ENCODE measurements at places on chromosomes 2 and 18.

GRCh38 chr2:75416420-75417342 lies 144.1 kb downstream of the EVA1A start:
- peak; percentile 41 for DNase-seq

- DNase-seq, result no peak
Measured at GRCh38 chr18:44170208-44170880, 510.3 kb upstream of the SETBP1 start.

DNA sequence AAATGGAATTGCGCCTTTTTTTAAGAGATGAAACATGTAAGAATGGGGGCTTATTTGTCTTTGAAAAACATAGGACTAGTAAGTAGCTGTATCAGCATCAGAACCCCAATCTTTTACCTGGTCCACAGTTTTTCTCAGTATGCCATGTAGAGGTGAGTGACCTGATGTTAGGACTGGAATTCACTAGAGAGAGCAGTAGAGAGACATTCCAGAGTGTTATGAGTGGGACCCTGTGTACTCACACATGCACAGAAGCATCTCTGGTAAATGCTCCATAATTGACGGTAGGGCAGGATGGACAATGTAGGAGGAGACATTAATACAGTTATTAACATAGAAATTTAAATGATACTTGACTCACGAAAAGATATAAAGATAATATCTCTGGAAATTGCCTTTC lies 1.4 kb upstream of the GALNT13 start:
- DNase-seq, result peak; percentile 28

GRCh38 chr2:71843391-71843850 lies 304.2 kb downstream of the CYP26B1 start:
- DNase-seq, result peak; percentile 70

- no peak for DNase-seq
Measured at GRCh38 chr2:241136661-241137260, 12.5 kb downstream of the PASK start.

- DNase-seq, result no peak
Measured at GRCh38 chr2:28000287-28000686, 109.8 kb downstream of the BABAM2 start.
